ENCODE measurements at places on chromosomes 4 and X.

- no peak for DNase-seq
These were observed 9.7 kb downstream of the TMPRSS11F start for GRCh38 chr4:68119921-68120320.

DNA sequence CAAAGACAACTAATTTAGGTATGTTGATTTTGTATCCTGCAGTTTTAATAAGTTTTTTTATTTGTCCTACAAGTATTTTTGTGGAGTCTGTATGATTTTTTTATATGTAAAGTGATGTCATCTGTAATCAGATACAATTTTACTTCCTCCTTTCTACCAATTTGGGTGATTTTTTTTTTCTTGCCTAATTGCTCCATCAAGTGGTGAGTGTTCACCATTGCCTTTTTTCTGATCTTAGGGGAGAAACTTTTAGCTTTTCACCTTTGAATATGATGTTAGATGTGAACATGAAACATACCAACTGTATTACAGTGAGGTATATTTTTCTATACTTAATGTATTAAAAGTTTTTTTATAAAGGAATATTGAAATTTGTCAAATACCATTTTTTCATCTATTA, 362.3 kb downstream of the PABPC4L start:
- DNase-seq, result no peak

GRCh38 chr4:84866295-84866694, 100.2 kb downstream of the WDFY3 start:
- DNase-seq, result no peak

DNA sequence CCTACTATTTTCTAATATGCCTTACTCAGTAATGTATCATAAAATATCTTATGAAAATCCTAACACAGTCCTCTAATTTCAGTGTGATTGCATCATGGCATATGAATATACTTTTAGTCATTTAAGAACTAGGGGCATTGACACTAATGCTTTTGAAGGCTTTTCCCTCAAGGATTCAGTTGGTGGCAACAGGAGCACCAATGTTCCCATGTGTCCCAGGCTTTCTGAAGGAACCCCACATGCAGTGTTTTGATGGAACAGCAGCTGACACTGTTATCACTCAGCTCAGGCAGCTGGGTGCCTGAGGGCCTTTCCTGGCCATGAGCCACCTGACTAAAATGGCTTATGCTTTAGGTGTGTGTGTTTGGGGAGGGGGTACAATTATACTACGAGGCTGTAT, 348.3 kb downstream of the ARHGAP24 start:
- no peak for DNase-seq

DNA sequence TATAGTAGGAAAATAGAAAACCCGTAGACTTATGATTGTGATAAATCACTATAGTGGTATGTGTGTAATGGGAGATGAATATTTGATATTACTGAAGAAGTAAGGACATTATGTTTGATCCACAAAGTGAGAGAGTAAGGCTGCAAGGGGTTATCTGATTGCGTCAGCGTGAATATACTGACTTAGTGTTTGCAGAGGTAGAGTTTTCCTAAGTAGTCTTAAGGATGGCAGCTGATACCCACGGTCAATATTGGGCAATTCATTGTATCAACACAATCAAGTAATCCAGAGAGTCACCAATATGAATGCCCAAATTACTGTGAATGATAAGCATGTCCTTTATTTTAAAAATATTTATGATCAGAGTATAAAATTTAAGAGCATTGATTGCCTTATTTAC, 83.7 kb downstream of the SPOCK3 start:
- no peak for DNase-seq

GRCh38 chr4:167642250-167642649, 408.0 kb upstream of the SPOCK3 start:
- no peak for DNase-seq

DNA sequence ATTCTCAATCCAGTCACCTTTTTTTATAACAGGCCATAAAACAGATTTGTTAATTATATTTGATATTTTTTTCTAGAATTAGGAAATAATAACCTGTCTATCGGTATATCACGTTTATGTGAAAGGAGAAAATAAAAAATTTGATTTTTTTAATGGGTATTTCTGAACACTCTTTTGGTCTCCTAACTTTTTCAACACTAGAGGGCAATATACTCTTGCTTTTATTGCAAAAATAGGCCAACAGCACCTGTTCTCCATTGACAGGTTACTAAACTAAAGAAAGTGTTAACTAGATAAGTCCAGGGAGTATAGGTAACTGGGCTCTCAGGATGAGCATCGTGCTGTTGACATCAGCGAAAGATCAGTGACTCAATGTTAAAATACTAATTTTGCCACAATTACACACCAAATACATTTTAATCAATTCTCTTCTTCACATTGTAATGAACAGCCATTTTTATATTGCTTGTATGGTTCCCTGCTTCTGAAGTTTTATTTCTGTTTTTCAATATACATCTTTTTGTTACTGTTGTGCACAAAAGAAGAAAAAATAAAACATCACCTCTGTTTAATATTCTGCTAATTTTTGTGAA, 22.8 kb downstream of the NDST4 start:
- DNase-seq, result no peak

GRCh38 chrX:16205840-16206239, 38.6 kb downstream of the MAGEB17 start:
- DNase-seq, result no peak

DNA sequence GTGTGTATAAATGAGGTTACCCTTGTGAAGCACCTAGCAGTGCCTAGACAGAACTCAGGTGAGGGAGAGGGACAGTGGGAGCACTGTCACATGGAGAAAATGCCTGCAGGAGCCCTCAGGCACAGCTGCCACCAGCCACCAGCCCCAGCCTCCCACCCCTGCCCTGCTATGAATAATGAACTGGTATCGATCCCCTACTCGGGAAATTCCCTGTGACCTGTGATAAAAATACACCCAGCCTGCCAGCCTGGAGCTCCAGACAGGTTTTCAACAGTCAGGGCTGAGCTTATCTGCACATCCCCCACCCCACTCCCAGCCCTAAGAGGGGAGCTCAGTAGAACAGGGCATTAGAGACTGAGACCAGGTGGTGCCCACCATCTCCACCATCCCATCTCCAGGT, 159.6 kb upstream of the PJA1 start:
- DNase-seq, result no peak
